Mononuclear cell (primary cell): ENCODE measurements at places on chromosomes 4 and X. TPM values are rescaled to one million over a fixed set of nuclear protein-coding genes. Genes with fewer than 3 reads are reported as not detected.

The STEEP1 gene
- total RNA-seq, result 38.3 TPM

The FGFR3 gene
- under 0.01 TPM for total RNA-seq

The TENM3 gene
- total RNA-seq, result not detected

The EPGN gene
- total RNA-seq, result not detected

The GAGE12J gene
- total RNA-seq, result not detected

The SPANXN3 gene
- not detected for total RNA-seq

The PHOX2B gene
- 0.10 TPM for total RNA-seq

The CTAG1A gene
- not detected for total RNA-seq

The ZNF185 gene
- 24.9 TPM for total RNA-seq

The ENPEP gene
- total RNA-seq, result 0.73 TPM
